ENCODE measurements at places on chromosomes 4 and X. TPM values are rescaled to one million over a fixed set of nuclear protein-coding genes. Genes with fewer than 3 reads are reported as not detected.

The SSX2 gene
- total RNA-seq: not detected

The IL1RAPL1 gene
- not detected for total RNA-seq

The FOXP3 gene
- 0.14 TPM for total RNA-seq

The SSX1 gene
- total RNA-seq: not detected

The HERC3 gene
- 8.3 TPM for total RNA-seq

The SCML1 gene
- 7.4 TPM for total RNA-seq

The ZDHHC15 gene
- total RNA-seq: not detected

The ERAS gene
- total RNA-seq: not detected

The PASD1 gene
- total RNA-seq: not detected

The STAP1 gene
- not detected for total RNA-seq

The SPATA4 gene
- 0.12 TPM for total RNA-seq

The FDCSP gene
- total RNA-seq: not detected

The RAB41 gene
- not detected for total RNA-seq

The ADAM29 gene
- total RNA-seq: not detected

The SLC9B1 gene
- total RNA-seq: not detected

The PNMA6F gene
- total RNA-seq: not detected

The SOWAHD gene
- not detected for total RNA-seq

The AWAT2 gene
- total RNA-seq: not detected

The SSX4B gene
- total RNA-seq: not detected

The IBSP gene
- total RNA-seq: not detected

The SLC4A4 gene
- total RNA-seq: 1.8 TPM

The MAGEA3 gene
- total RNA-seq: 2.8 TPM

The PCYT1B gene
- total RNA-seq: not detected

The CXCL11 gene
- 0.13 TPM for total RNA-seq

The STK32B gene
- total RNA-seq: 14.9 TPM

The FGF5 gene
- total RNA-seq: 0.13 TPM

The NWD2 gene
- total RNA-seq: not detected

The AKAP14 gene
- total RNA-seq: not detected

The STATH gene
- total RNA-seq: not detected

The CISD2 gene
- total RNA-seq: 37.3 TPM

The KLB gene
- 0.08 TPM for total RNA-seq

The ANXA10 gene
- 2.7 TPM for total RNA-seq

The IQSEC2 gene
- 38.9 TPM for total RNA-seq

The GYG2 gene
- total RNA-seq: 3.7 TPM

The TKTL2 gene
- not detected for total RNA-seq

The AFF2 gene
- total RNA-seq: not detected

The CXCL10 gene
- total RNA-seq: not detected

The CPLX1 gene
- total RNA-seq: 0.64 TPM

The TAB3 gene
- 11.4 TPM for total RNA-seq

The TREX2 gene
- total RNA-seq: 1.5 TPM

Data from A549 treated with Mapracorat at 1 μM for 4 hours (cell line).